ENCODE measurements at places on chromosomes 2 and 18.
A peak's percentile ranks its signal among the peaks of the same experiment; 100 is the strongest.

DNA sequence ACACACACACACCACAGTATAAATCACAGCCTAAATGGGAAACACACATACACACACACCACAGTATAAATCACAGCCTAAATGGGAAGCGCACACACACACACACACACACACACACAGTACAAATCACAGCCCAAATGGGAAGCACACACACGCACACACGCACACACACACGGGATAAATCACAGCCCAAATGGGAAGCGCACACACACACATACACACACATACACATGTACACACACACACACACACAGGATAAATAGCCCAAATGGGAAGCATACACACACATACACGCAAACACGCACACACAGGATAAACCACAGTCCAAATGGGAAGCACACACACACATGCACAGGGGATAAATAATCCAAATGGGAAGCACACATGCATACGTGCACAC lies 68.1 kb downstream of the ADNP2 start:
- DNase-seq = no peak

GRCh38 chr2:170950221-170950761 lies 21.2 kb downstream of the GORASP2 start:
- DNase-seq = no peak

GRCh38 chr2:100974712-100975520 lies 27.2 kb upstream of the RPL31 start:
- DNase-seq = no peak

GRCh38 chr18:52046842-52047241 lies 293.2 kb upstream of the DCC start:
- no peak for DNase-seq

DNA sequence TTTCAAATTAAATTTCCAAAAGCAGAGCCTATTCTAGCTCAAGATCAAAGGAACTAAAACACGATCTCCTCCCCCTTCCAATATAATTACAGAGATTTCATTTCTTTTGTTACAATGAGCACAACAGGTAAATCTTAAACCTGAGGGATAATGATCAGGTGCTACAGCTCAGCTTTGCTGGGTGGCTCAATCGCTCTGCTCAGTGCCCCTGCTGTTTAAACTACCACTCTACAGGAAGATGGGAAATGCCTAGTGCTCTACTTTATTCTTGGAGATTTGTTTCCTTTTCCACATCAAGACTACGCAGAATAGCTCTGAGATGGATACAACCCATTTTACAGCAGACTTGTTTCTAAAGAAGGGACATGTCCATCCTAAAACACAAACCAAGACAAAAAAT lies 162.3 kb downstream of the TCF4 start:
- DNase-seq = no peak

GRCh38 chr2:189579585-189580186 lies 900 bp downstream of the SLC40A1 start:
- no peak for DNase-seq

GRCh38 chr2:88737385-88737784 lies 45.9 kb downstream of the RPIA start:
- no peak for DNase-seq

GRCh38 chr2:134764164-134764563 lies 45.4 kb upstream of the TMEM163 start:
- DNase-seq = no peak

DNA sequence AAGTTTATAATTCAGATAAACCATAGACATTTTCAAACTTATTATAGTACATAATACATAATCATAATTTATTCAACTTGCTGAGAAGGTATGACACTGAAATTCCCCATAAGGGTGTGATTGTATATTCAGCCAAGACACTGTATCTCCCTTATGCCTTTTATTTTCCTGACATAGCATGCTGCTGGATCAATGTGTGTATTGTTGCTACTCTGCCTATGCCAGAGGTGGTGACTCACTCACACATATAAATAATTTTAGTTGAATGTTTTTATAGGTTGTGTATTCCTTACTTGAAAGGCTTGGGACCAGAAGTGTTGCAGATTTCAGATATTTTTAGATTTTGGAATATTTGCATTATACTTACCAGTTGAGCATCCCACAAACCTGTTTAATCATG lies 86.8 kb downstream of the VRK2 start:
- no peak for DNase-seq

DNA sequence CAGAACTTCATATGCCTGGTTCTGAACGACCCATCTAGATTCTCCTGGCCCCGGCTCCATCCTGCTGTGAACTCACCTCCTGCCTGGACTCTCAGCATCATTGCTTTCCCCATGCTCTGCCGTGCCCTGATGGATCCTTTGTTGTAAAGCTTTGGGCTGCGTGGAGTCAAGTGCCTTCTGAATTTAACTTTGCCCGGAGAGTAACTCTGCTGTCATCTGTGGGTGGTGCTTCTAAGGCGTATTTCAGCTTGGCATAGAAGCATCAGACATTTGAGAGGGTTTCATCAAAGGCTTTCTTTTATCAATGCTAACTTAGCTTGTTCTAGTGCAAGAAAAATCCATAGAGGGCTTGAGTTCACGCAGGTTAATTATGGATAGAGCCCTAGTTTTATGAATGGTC lies 8.1 kb upstream of the GREB1 start:
- DNase-seq = no peak

- DNase-seq = peak; percentile 29
Measured at GRCh38 chr2:61011678-61012077, 5.8 kb upstream of the PEX13 start.

- no peak for DNase-seq
Measured at GRCh38 chr18:47032945-47033344, 2.5 kb downstream of the ELOA2 start.

DNA sequence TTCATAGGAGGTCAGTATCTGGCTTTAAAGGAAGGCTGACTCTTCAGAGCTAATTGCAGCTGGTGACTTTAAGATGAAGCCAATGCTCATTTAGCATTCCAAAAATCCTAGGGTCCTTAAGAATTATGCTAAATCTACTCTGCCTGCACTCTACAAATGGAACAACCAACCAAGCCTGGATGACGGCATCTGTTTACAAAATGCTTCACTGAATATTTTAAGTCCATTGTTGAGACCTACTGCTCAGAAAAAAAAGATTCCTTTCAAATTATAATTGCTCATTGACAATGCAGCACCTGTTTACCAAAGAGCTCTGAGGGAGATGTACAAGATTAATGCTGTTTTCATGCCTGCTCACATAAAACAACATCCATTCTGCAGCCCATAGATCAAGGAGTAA lies 31.4 kb downstream of the YWHAQ start:
- no peak for DNase-seq

DNA sequence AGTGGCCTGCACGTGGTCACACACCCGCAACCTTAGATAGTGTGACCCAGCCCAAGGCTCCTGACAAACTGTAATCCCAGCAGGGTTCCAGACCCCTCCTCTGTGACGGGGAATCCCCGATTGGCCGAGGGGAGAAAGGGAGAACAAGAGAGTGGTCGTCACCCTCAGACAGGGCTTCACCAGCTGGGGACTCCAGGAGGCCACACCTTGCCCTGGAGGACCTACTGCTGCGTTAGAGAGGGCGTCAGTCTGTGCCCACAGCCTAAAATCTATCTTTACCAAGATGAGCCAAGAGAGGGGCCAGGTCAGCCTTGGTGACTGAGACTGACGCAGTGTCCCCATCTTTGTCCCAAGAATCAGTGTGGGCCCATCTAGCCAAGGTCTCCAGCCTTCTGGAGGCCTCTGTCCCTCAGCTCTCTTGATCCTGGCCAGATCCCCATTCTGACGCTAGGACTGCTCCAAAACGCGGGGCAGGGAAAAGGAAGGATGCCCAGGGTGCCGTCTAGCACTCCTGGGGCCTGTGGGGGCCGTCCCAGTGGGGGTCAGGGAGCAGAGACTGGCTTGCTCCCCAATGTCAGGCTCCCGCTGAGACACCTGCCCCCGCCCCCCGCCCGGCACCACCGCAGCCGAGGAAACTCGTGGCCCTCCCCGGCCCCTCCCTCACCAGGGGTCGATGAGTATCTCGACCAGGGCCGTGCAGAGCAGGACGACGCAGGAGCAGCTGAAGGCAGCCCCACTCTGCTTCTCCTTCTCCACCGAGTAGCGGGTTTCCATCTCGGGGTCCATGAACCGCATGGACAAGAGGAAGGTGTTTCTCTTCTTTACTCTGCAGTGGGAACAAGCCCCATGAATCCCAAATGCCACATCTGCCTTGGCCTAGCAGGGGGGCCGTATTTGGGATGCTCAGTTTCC lies 40.9 kb downstream of the CENPO start:
- no peak for DNase-seq

- no peak for DNase-seq
Measured at GRCh38 chr2:38700113-38700785, 34.3 kb downstream of the GALM start.

DNA sequence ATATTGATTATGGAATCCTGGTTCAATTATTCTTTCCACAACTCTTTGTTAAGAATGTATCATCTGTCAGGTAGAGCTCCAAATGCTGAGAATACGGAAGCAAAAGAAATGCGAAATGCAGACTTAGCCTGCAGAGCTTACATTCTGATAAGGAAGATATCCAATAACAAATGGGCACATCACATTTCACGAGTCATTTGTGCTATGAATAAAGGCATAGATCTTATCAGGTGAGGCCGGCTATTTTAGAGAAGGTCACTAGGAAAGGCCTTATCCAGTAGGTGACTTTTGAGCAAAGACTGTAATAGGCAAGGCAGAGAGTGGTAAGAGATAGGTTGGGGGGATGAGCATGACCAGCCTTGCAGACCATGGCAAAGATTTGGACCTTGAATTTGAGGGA lies 174.3 kb upstream of the SERPINE2 start:
- no peak for DNase-seq

- DNase-seq = no peak
Measured at GRCh38 chr18:5413447-5413846, 117.9 kb upstream of the ZBTB14 start.

DNA sequence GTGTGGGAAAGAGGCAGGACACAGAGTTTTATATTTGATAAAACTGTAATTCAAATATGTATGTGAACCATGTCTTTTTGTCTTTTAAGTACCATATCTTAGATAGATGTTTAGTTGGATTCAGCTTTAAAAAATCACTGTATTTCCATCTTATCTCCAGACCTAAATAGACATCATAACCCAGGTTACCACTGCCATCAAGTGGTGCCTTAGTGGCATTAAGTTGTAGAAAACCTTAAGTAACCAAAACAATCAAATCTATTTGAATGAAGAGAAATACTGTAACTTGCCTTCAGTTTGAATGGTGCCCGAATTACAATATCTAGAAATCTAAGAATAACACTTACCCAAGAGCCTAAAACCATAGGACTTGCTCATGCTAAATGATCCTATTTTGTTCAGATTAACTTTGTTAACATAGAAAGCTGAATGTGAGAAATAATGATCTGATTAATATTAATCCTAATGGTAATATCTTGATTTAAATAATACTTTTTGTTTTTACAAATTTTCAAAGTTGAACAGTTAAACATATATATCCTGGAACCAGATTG lies 92.5 kb upstream of the MAP2 start:
- no peak for DNase-seq

GRCh38 chr2:42696987-42697386 lies 66.9 kb downstream of the OXER1 start:
- no peak for DNase-seq

GRCh38 chr2:16085073-16085472 lies 144.7 kb downstream of the MYCN start:
- DNase-seq = no peak

DNA sequence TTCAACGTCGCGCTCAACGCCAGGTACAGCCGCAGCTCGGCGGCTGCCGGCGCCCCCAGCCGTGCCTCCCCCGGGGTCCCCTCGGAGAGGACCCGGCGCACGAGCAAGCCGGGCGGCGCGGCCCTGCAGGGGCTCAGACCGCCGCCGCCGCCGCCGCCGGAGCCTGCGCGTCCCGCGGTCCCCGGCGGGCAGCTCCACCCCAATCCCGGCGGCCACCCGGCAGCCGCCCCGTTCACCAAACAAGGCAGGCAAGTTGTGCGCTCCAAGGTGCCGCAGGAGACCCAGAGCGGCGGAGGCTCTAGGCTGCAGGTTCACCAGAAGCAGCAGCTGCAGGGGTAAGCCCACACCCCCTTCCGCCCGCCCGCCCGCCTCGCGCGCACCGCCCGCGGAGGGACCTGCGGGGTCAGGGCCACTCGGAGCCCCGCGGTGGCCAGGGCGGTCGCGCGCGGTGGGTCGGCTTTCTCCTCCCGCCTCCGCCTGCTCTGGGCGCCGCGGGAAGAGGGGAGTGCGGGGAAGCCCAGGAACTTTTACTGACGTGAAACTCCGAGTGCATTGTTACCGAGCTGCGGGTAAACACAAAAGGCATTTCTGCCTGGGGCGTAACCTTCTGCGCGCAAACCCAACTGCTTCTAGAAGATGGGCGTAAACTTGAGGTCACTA lies 861 bp downstream of the LTBP1 start:
- peak; percentile 31 for DNase-seq

DNA sequence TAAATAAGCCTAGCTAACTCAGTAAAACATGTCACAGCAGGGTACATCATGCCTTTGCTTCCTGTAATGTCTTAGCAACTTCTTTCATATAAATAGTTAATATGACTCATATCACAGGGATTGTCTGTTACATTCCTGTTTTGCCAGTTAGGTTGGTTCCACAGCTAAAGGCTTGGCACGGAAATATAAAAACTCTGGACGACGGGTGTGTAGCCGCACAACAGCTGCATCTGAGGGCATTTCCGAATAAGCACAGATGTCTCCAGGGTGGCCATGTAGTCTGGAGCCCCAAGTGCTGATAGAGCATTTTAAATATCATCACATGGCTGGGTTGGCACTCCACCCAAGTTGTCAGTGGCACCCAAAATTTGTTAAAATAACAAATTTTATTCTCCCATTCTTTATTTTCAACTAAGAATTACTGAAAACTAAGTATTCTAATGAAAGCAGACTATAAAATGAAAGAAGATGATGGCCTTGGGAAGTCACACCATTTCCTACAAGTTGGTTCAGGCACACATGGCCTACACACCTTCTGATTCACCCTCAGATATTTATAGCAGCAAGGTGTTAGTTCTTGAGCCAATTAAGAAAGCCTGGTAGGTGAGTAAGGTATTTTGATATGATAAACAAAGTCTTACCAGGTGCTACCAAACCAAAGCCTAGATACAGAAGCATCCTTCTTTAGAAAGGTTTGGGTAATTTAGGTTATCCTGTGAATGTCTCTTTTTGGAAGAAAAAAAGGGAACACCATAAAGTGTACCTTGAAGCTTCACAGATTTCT lies 61.8 kb upstream of the STK17B start:
- no peak for DNase-seq

DNA sequence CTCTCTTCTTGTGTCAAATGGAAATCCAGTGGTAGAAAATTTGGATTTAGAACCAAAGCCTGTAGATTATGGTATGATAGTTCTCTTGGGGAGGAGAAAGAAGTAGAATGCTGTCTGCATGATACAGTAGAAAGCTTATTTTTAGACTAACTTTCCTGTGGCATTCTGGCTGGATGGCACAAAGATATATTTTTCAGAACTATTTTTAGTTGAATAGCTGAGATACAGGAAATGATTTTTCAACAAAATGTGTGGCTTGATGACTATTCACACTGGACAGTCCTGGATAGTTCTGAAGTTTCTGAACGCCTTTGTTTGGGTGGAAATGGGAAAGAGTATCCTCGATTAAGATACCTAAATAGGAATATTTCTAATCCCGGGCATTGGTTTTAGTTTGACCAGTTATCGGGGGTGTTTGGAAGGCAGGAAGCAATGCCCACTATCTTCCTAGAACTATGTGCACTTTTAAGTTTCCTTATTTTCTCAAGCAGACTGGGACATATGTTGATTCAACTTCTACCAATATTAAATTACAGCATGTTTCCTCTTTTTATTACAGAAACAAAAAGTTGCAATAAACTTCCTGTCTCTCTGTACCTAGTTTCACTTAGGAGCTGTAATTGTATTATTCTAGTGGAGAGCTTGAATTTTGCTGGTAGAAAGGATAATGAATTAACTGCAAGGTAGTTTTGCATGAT lies 32.1 kb downstream of the GDF7 start:
- no peak for DNase-seq

- DNase-seq = no peak
Measured at GRCh38 chr2:160474319-160474645, 19.3 kb downstream of the RBMS1 start.

Data from uterus (tissue), 4 donors.